Activated CD4-positive, alpha-beta T cell treated with anti-CD3 and anti-CD28 coated beads for 24 hours (primary cell): ENCODE measurements at places on chromosomes 4 and X.

- DNase-seq = no peak
Measured at GRCh38 chr4:1842993-1843448, 12.9 kb downstream of the LETM1 start.

- no peak for DNase-seq
Measured at GRCh38 chr4:138879757-138880156, 135.8 kb upstream of the NOCT start.

- no peak for DNase-seq
Measured at GRCh38 chr4:84491481-84491880, 7.6 kb downstream of the NKX6-1 start.

DNA sequence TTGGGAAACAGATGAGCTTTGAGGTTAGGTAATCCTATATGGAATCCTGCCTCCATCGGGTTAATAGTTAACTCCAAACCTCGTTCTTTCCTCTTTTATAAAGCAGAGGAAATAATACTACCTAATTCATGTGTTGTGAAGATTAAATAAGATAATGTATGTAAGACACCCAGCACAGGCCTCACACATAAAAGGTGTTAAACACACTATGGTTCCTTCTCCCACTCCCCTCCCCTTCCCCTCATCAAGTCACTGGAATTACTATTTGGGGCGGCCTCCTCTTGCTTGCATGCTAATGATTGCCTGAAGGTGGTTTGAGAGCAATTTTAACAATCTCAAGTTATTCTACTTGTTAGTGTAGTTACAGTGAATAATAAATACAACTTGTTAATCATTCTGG, 404.4 kb upstream of the RASGEF1B start:
- no peak for DNase-seq
